SK-N-MC (cell line): ENCODE measurements at places on chromosomes 3 and 15.

DNA sequence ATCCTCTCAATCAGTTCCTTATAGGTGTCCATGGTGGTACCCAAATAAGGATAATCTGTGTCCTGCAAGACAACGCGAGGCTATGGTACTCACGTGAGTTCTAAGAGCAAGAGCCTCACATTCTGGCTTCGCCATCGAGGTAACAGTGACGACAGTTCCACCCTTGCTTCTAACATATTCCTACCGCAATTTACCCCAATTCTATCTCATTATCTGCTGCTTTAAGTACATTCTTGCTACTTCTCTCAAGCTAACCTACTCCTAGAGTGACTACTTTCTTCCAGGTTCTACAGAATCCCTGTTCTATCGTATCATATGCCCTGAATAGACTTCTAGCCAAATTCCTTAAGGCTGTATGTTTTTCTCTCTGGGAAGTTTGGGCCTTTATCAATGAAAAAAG lies 26.6 kb downstream of the TFRC start:
- DNase-seq = no peak

DNA sequence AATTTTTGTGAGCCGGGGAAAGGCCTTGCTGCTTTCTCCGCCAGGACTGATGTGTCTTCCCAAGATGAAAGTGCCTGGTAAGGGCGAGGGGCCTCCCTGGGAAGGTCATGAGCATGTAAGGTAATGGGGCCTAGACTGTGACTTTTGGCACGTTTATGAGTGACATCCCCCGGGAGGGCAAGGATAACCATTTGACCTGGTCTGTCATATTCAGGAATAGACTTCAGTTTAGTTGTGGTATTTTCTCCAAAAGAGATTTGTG lies 631 bp upstream of the CNBP start:
- no peak for DNase-seq

GRCh38 chr3:177811835-177812234 lies 614.6 kb upstream of the TBL1XR1 start:
- no peak for DNase-seq

GRCh38 chr15:84721371-84721770 lies 5.4 kb upstream of the SEC11A start:
- DNase-seq = no peak

DNA sequence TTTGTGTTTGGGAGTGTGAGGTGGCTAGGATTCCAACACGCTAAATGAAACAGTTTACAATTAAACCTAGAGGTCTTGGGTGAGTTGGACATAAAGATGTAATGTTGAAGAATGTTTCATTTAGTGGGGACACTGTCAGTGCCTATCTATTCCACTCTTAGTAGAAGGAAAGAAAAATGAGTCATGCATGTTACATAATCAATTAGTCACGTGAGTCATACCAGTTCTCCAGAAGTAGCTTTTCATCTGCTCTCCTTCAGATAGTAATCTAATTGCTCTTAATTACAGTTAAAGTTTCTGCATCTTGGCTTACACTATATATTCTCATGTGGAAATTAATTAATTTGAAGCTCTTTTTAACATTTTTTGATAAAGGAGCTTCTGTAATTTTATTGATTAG lies 115.7 kb upstream of the P2RY1 start:
- DNase-seq = no peak
